Hippocampal formation (tissue), 2 donors: ENCODE measurements at places on chromosomes 6 and 20.
A peak's percentile ranks its signal among the peaks of the same experiment; 100 is the strongest.

DNA sequence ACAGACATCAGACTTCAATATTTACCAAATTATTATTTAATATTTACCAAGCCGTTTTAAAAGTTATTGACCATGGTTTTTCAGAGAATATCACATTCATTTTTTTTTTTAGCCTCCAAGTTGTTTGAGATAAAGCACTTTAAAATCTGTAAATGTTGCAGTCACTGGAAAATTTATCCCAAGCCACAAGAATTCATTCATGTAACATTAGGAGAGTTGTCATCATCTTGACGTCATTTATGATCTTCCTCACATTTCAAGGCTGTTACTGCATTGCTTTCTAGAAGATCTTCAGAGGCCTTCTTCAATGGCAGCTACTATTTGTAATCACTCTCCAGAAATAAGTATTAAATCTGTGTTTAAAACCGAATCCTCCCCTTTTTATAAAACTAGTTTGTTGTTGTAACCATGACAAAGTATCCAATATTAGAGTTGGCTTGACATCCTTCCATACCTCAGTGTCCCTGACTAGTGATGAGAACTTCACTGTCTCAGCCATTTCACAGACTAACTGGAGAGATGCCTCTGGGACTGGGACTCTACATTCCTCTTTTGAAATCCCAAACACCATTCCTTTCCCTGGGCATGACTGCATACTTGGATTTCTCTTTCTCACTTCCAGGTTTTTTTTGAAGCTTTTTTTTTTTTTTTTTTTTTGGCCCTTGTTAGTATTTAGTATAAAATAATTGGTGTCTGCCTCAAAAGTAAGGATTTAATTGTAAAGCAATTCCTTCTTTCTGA lies 100.1 kb downstream of the ZFAND3 start:
- no peak for DNase-seq

DNA sequence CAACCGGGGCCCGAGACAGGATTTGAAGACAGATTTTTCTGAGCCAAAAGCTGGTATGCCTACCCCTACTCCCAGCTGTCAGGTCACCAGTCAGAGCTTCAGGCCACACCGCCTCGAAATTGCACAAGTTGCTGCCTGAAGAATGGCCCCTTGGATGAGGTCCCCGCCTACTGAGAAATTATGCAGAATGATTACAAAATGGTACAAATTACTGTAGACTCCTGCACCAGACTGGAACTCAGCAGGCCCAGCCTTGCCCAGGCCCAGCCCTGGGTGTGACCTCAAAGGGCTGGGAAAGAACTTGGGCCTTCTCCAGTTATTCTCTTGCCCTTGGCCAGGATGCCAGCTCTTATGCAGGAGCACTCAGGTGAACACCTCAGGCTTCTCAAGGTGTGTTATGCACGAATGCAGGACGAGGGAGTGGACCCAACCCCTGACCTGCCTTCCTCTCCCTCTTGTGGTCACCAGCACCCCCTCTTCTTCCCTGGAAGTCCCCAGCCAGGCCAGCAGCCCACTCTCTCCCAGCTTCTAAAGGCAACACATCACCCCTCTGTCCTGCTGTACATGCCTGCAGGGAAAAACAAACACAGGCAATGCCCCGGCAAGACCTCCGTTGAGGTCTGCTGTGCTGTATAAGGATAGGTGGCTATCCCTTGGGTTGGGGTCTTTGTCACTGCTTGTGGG lies 88.7 kb upstream of the NAA20 start:
- no peak for DNase-seq

DNA sequence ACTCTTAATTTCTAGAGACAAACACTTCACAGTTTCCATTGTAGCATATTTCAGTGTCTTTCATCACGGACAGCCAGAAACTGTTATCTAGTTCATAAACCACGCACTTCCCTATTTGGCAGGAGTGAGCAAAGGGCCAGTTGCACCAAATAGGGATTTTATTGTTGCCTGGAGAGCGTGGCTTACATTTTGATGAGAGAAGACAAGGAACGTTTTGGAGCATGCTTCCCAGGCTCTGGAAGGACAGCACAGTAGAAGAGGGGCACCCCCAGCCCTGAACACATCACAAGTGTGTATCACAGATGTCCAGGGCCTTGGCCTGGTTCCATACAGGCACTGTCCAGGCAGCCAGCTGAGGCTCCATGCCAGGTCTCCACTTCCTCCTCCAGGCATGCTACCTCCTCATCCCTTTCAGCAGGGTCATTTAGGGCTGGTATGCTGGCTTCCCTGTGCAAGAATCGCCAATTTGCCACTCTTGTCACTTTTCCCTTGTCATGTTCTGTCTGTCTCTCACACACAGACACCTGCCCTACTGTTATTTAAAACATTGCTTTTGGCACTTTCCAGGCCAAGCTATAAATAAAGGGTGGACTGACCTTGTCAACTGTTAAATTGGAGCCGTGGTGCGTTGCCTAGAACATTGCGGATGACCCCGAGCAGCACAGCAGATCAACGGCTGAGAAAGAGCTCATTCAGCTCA lies 235.0 kb upstream of the GMDS start:
- peak; percentile 59 for DNase-seq

DNA sequence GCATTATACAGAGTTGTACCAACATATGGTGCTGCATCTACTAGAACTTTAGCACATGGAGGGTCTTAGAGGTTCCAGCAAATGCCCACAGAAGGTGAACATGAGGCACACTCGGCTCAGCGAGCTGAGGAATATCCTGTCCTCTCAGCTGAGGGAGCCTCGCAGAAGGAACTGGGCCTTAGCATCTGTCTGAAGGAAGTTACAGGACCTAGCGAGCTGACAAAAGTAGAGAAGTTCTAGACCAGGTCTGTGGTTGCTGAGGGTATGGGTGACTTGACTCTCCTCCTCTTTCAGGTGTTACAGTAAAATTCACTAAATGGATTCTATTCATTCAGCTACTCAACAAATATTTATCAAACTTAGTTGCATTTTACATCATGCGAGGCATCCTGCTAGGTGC lies 157.2 kb downstream of the ZDHHC14 start:
- DNase-seq: no peak

DNA sequence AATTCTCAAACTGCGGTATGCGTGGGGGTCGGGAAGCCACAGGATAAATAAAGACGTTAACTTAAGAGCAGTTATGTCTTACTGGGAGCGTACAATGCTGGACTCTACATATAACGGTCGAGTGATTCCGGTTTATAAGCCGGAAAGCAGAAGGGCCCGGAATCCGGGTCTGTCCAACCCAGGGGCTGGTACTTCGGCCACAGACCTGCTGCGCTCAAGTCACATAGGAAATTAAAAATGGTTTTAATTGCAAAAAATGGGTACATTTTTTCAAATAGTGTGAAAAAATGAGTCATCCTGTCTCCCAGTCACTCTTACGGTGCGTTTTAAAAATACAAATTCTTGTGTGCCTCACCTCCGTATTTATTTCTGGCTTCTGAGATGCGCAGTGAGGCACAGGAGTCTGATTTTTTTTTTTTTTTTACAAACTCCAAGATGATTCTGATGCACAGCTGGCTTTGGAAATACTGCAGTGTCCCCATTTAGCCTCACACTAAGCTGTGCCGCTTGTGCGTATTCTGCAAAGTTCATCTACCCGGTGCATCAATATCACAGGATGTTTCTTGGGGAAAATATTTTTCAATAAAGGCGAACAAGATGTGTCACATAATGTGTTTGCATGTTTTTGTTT lies 1.0 kb downstream of the PCIF1 start:
- no peak for DNase-seq
